ENCODE measurements at places on chromosomes 4 and X.

- no peak for DNase-seq
Measured at GRCh38 chr4:168584321-168584771, 87.5 kb downstream of the PALLD start.

DNA sequence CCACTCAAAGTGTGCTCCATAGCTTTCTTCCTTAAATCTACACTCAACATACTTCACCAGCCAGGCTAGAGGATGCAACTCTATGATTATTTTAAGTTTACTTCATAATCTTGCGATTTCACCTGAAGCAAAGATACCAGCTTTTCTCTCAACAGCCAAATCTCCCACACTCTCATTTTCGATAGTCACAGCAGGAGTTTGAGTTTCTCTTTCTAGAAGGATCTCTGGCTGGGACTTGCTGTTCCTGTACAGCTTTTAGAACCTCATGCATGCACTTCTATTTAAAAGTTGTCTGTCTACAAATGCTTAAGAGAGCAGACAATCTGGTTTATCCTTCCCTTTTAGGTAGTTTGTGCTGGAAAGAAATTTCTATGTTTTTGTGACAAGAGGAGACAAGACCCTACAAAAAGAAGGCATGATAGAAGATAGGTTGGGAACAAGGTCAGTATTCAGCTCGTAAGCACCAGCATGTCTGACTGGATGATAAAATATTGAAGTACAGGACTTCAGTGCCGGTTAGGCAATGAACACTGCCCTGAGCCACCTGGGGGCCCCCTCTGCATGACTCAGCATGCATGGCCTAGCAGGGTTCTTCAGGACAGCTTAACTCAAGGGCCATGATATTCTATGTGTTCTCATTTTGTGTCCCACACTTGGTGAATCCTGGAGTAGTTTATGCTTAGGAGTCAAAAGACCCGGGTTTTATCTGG lies 65.6 kb downstream of the ATXN3L start:
- DNase-seq = no peak

DNA sequence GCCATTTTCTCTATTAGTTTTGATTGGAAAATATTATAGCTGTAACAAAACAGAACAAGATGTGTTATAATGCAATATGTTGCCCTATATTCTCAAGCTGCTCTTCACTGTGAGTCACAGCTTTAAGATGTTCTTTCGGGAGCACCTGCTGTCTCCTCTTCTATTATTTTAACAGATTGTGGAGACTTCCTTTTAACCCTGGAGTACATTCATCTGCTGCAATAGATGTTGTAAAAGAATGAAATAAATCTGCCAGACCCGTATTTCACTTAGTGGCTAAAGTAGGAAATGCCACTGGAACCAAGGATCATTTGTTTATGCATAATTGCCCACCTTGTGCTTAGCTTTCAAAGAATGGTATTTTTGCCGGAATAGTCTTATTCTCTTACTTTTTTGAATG lies 11.1 kb downstream of the LSM6 start:
- no peak for DNase-seq

GRCh38 chrX:108264376-108264775 lies 172.8 kb downstream of the ATG4A start:
- no peak for DNase-seq

DNA sequence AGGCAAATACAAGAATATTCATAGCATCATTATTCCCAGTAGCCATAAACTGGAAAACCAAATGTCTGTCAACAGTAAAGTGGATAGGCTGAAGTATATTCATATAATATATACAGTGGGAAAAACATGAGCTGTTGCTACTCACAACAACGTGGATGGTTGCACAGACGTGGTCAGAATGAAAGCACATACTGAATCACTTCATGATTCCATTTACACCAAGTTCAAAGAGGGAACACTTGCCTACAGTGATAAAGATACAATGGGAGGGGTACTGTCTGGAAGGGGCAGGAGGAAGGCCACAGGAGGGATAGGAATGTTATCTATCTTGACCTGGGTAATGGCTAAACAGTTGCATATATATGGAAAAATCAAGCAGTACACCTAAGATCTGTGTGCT lies 25.3 kb downstream of the APBB2 start:
- DNase-seq = no peak

DNA sequence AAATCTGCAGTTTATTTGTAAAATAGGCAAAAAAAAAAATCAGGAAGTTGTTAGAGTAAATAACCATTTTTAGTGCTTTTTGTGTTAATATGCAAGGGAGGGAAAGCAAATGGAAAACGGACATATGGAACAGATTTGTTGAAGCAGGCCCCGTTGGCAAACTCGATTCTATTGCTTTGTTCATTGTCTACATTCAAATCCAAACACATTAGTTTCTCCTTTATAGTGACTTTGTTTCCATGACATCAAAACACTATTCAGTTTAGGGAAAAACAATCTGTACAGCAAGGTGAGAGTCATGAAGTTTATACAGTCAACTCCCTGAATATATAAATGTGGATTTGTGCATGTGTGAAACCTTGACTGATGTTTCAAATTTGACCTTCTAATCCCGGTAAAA lies 142.2 kb downstream of the FAM47A start:
- no peak for DNase-seq

DNA sequence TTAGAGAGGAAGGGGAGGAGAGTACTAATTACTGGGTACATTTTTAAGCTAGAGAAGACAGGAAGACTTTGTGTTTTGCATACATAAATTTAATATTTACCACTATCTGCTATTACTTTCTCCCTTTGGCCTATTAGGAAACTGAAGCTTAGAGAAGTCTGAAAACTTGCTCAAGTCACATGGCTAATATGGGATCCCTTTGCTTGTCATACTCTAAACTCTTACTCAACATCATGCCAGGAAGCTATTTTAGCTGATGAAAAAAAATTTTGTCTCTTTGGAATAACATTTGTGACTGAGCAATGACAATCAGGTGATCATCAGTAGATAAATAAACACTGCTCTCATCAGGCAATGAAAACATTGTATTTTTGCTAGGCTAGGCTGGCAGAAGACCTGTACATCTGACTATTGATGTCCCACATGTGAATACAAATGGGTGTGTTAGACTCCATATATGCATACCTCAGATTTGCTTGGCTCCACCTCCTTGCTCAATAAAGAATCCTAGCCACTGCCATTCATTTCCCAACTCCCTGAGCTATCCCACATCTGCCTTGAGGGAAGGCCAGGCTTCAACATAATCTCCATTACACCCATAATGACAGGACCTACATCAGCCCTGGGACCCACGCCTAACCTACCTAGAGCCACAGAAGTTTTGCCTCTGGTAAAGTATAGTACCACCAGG lies 17.0 kb upstream of the DCLK2 start:
- DNase-seq = no peak

GRCh38 chr4:74919783-74920182 lies 13.1 kb upstream of the PARM1 start:
- DNase-seq = no peak

DNA sequence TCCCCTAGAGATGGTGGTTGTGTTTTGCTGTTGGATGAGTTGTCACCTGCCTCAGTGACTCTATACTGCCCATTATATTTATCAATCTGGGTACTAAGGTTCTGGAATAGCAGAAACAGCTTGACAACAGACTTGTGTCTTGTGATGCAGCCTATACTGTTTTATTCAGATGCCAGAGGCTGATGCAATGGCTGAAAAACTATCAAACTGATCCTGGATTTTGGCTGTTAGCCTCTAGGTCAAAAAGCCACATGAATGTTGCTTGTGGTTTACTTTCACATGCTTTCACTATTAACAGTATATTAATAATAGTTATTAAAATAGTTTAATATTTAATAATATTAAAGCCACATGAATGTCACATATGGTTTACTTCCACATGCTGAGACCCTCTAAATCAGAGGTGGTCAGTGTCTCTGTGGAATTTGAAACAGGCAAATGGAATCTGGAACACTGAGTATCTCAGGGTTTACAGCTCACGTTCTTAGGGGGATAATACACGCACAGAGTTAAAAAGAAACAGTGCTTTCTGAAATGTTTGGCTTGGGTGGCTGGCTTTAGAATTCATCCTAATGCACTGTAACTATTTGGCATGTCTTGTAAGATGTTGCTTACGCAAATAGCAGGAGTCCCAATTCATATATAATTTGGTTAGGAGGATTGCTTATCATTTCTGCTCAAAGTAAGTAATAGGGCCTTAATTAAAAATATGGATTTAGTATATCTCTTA lies 82.5 kb upstream of the LCORL start:
- no peak for DNase-seq

GRCh38 chrX:70411475-70411874 lies 11.6 kb upstream of the GDPD2 start:
- DNase-seq = no peak

DNA sequence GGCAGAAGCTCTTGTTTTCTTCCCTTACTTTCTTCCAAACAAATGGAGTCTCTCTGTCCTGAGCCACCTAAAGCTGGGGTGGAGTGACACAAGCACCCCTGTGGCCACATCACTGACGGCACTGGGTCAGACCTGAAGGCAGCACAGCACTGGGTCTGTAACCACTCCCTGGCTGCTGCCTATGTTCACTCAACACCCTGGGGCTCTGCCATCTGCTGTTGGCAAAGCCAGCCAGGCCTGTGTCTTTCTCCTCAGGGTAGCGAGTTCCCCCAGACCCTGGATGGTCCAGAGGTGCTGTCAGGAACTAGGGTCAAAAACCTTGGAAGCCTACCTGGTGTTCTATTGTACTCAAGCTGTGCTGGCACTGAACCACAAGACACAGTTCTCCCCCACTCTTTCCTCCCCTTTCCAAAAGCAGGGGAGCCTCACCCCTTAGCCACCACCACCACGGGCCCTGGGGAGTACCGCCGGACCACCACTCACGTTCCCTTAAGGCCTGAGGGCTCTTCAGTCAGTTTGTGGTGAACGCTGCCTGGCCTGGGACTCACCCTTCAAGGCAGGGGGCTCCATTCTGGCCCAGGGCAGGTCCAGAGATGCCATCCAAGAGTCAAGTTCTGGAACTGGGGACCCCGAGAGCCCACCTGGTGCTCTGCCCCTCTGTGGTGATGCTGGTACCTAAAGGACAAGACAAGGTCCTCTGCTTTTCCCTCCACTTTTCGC lies 31.5 kb downstream of the TMEM271 start:
- no peak for DNase-seq

DNA sequence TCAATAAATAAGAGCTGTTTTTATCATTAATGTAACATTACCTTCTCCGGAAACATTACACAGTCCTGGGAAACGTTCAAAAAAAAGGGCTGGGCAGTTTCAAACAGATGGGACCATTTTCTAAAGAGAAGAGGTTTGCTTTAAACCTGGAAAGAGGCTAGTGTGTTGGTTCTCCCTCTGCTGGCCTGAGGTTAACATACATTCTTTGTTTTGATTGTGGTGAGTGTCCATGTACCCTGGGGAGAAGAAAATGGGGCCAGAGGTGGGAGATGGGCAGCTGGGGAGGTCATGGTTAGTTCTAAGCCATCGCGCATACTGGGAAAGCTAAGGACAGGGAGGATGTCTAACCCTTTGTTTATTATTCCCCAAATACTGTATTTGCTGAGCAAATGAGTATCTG lies 194.7 kb downstream of the CPEB2 start:
- no peak for DNase-seq

DNA sequence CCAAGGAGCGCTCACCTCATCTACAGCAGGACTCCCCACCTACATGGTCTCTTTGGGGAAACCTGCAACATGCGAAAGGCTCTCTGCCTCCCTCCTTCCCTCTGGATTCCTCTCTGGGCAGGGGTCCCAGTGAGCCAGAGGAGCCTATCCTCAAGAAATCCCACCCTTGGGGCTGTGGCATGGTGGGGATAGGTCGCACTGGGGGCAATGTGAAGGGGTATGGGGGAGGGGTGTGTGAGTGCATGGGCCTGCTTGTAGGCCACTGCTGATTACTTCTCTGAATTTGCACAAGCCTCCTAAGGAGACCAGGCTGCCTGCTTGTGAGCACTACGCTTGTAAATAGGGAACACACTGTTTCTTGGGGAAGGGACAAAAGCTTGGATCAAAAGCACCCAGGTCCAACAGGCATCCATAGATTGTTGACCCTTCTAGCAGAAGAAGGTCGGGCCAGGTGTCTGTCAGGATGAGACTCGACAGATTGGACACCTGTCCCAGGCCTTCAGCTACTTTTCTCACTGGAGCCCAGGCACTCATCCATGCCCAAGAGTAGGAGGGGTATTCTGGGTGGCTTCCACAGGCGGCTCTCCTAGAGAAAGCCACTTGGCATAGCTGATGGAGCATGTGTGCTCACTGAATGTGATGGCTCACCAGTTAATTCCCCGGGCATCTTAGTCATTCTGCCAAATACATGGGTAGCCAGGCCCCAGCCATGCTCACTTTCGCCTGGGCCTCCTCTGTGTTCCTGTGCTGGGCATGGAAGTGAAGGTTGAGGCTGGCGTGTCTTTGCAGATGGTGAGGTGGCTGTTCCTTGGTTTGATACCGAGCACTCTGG lies 75.0 kb downstream of the NBDY start:
- DNase-seq = no peak

DNA sequence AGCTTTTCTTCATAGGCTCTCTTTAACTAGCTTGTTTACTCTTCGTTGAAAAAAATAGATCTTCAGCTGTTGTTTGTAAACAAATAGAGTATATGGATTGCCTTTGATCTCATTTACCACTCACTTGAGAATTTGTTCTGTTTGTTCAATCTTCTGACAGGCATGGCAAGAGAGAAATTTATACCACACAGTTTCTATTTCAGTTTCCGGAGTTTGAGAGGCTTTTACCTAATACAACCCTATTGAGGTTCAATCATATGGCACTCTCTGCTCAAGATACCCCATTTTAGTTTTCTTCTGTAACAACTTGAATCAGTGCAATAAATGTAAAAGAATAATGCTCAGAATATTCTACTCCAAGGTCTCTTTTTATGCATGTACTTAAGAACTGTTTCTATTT lies 148.0 kb downstream of the EMCN start:
- DNase-seq = no peak

DNA sequence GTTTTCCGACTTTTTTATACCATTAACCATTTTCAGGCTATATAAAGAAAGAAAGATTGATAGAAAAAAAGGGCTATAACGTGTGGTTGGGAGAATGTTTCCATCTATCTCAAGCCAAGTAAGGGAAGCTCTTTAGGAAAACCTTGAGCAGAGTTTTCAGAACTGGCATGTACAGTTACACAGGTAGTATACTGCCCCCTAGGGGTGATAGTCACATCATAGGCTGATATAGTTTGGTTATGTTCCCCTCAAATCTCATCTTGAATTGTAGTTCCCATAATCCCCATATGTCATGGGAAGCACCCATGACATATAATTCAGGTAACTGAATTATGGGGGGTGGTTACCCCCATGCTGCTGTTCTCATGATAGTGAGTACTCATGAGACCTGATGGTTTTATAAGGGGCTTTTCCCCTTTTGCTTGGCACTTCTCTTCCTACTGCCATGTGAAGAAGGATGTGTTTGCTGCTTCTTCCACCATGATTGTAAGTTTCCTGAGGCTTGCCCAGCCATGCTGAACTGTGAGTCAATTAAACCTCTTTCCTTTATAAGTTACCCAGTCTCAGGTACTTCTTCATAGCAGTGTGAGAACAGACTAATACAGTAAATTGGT lies 186.8 kb downstream of the TMA16 start:
- DNase-seq = no peak

DNA sequence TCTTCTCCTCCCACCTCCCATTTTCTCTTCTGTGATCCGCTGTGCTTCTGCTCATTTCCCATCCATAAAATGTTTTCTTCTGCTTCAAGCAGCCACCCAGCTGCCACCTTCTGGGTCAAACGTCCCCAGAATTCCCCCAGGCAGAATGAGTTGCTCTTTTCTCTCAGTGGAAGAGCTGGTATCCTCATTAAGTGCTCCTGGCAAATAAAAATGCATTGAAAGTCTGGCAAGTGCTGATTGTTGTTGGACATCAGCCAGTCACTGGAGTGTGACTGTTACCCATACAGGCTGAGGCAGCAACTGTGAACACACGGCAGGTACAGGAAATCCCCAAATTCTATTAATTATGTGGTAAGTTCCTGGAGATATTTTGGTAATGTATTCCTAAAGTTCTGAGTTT lies 52.6 kb downstream of the LIMCH1 start:
- no peak for DNase-seq

Measured in stimulated activated CD8-positive, alpha-beta memory T cell treated with anti-CD3 and anti-CD28 coated beads, Interleukin-4, amount 100 ng/mL, for 1 hour (primary cell).